ENCODE measurements at places on chromosomes 6 and 20. TPM values are rescaled to one million over a fixed set of nuclear protein-coding genes. Genes with fewer than 3 reads are reported as not detected.

REM1 gene
- 5.8 TPM for polyA plus RNA-seq

DNA sequence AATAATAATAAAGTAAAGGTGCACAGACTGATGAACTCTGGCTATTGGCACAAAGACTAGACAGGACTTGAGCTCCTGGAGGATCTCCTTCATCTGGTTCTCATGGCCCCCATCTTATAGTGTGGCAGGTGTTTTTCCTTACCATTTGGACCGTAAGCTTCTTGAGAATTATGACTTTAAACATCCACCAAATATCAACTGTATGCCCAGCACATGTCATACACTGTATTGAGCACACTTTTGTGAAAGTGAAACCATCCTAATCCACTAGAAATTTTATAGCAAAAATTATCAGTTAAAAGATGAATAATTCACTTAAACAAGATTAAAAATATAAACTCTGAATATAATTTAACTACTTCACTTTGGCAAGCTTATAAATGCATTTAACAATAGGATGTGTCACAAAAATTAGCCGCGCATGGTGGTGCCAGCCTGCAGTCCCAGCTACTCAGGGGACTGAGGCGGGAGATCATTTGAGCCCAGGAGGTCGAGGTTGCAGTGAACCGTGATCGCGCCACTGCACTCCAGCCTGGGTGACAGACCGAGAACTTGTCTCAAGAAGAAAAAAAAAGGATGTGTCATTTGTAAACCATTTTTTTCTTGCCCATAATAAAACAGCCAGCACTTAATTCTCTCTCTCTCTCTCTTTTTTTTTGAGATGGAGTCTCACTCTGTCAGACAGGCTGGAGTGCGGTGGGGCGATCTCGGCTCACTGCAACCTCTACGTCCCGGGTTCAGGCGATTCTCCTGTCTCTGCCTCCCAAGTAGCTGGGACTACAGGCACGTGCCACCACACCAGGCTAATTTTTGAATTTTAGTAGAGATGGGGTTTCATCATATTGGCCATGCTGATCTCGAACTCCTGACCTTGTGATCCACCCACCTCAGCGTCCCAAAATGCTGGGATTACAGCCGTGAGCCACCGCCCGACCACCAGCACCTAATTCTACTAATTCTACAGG lies 9.1 kb downstream of the HIVEP2 start:
- DNase-seq = no peak

DNA sequence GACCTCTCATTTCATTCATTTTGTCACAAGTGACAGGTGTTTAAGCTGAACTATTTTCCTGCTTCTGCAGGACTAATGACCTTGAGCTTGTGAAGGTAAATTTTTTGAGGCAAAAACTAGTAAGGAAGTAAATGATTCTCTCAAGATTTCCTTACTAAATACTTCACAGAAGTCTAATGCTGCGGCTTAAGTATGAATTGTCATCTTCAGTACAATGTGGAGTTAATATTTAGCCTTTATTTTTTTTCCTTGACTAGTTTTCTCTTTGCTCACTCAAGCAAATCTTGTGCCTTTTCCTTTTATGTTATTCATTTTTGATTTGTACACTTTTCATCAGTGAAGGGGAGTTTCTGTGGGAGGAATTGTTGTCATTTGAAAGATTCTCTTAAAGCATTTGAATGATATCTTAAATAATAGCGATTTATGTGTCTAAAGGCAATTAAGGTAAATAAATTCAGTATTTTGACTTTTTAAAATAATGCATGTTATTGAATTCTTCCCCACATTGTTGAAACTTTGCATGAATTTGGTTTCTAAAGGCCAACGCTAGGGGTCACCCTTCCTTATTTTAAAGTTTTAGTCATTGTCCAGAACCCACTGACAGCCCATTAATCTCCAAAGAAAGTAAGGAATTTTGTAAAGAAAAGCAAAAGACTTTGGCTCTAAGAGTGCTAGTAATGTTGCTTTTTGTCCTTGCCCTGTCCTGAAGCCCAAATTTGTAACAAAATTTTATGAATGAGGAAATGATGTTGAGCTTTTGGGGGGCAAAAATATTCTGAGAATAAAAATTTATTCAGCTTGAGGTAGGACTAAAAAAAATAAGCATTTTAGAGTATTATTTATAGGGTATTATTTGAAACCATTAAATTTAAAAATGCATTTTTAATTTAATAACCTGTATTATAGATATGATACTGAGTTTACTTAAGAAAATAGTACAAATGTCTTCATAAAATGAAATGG lies 157.4 kb upstream of the LAMA2 start:
- peak; percentile 11 for DNase-seq

DNA sequence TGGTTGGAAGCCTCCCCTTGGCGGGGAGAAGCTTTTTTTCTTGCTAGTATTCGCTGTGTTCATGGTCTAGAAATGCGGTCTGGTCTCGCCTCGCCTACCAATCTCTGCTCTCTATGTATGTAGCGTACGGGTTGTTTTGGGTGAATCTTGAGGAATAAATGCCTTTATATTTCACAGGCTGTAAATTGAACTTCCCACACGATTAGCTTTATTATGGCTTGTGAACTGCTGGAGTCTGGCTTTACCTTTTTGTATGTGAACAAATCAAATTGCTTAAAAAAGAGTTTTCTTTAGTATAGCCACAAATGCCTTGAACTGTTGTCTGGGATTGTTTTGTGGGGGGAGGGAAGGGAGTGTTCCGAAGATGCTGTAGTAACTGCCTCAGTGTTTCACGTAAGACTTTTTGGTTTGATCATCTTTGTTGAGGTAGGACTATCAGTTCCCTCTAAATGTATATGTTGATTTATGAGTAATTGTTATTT lies 2.2 kb downstream of the INSM1 start:
- no peak for DNase-seq

- DNase-seq = no peak
Observed at GRCh38 chr20:38485041-38485440, 12.4 kb downstream of the RALGAPB start.
